ENCODE measurements at places on chromosomes 13 and 19. TPM values are rescaled to one million over a fixed set of nuclear protein-coding genes. Genes with fewer than 3 reads are reported as not detected.
A peak's percentile ranks its signal among the peaks of the same experiment; 100 is the strongest.

DNA sequence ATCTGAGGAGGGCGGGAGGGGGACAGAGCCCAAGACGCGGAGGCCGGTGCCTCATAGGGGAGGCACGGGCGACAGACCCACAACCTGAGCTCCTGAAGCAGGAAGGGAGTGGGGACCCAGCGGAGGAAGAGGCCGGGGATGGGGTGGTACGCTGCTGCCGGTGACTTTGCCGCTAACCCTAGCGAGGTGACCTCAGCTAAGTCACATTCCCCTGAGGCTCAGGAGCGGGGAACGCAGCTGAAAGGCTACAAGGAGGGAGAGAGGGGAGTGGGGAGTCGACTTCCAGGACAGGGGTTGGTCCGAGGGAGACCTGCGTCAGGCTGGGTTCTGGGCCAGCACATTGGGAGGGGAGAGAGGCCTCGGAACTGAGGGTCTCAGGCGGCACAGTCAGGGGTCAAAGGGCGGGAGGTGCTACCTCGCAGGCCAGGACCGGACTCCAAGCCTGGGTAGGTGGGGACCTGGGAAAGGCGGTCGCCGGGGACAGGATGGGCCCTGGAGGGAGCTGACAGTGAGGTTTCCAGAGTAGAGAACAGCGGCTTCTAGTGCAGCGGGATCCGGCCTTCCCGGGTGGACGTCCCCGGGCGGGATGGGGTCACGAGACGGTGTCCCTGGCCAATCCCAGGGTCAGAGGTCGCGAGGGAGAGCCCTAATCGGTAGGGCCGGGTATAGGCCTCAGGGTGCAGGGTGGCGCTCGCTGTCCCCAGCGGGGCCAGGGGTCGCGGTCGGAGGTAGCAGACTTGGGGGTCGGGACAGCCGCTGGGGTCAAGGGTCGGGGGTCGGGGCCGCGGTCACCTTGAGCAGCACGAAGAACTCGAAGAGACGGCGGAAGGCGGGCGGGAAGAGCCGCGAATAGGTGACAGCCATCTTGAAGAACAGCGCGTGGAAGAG is 699 bp downstream of the TMEM259 start:
- DNase-seq, result no peak

DNA sequence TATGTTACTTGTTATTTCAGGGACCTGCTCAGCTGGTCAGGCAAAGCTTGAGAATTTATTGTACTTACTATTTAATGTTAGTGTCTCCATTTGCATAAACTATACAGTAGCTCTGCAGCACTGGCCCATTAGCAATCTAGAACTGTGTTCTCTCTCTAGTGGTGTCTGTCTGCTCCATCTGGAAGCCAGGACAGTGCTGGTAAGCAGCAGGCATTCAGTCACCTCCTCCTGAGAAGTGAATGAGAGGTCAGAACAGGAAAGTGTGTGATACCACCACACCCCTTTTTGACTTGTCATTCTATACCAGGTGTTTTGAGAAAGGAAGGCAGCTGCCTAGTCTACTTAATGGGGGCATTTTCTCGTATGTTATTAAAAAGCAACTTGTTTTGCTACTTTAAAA is 3.9 kb downstream of the COG3 start:
- no peak for DNase-seq

GRCh38 chr13:98487016-98487415 is 89.9 kb downstream of the STK24 start:
- no peak for DNase-seq

- DNase-seq, result no peak
Observed at GRCh38 chr19:35077411-35078223, 36.1 kb downstream of the HPN start.

GRCh38 chr19:35345671-35346111 is 2.0 kb upstream of the FFAR1 start:
- DNase-seq, result no peak

CEACAM16 gene
- polyA plus RNA-seq, result 0.26 TPM

CACNA1A gene
- 2.2 TPM for polyA plus RNA-seq

ARL11 gene
- polyA plus RNA-seq, result not detected

- no peak for DNase-seq
Observed at GRCh38 chr19:34505321-34506025, 23.9 kb downstream of the WTIP start.

DNA sequence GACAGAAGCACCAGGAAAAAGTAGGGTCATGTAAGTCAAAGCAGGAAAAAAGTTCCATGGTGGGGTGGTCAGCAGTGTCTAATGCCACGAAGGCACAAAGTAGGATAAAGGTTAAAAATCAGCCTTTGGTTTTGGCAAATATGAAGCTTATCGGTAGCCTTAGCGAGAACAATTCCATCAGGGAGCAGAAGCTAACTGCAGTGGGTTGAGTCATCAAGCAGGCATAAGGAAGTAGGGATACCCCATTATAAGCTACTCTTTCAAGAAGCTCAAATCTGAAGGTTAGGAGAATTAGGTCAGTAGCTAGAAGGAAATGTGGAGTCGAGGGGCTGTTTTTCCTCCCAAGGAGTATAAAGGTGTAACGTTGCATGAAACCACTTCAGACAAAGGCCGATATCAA is 57.5 kb upstream of the USPL1 start:
- no peak for DNase-seq

- no peak for DNase-seq
Observed at GRCh38 chr13:27065582-27065981, 106.0 kb downstream of the USP12 start.

DNA sequence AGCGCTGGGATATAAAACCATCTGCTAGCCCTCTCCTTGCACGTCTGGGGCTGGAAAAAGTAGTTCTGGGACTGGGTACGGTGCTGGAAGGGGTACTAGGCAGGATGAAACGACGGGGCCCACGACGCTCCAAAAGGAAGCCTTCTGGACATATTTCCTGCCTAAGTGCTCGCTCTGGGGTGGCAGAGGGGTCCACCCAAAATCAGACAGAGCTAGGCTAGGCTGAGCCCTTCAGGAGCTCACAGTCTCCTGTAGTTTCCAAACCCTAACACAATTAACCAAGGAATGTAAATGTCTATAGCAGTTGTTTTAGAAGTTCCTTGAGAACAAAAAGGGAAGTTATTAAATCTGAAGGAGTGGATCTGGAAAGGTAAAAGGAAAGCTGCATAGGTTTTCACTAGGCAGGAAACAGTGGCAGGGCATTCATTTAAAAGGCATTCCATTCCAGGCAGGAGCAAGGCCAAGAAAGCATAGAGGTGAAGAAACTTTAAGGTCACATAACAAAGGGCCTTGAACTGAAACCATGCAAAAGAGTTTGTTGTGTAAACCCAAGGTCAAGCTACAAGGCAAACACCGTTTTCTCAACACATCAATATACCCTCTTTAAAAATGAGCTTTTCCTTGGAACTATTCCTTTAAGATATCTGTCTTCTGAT is 634 bp upstream of the DIAPH3 start:
- DNase-seq, result peak; percentile 16

- no peak for DNase-seq
Observed at GRCh38 chr19:35868823-35869326, 501 bp downstream of the APLP1 start.

- no peak for DNase-seq
Observed at GRCh38 chr13:91482427-91482826, 84.0 kb downstream of the GPC5 start.

ZNF565 gene
- 4.8 TPM for polyA plus RNA-seq

DNA sequence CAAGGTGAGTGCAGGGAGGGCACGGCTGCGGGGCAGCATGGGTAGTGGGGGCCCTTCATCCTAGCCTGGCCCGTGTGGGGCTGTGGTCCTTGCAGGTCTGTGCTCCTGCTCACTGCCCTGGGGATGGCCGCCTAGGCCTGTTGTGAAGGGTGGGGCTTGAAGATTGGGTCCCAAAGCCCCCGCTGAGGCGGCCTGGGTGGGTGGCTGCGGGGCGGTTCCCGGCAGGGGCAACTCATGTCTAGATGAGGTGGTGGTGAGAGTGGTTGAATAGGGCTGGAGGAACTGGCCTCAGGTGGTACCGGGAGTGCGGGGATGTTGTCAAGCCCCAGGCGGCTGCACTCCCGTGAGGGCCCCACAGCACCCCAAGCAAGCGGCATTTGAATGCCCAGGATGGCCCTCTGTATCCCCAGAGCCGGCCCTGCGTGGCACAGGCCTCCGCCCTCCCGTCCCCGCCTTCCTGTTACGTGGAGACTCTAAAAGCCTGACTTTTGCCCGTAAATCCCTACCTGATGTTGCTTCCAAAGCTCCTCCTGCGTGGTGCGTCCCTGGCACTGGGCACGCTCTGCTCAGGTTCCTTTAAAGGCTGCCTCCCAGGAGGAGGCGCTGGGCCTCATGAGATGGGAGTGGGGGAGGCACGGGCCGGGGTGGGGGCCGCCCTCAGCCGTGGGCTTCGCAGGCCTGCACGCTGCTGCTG is 15.0 kb downstream of the SPPL2B start:
- DNase-seq, result no peak

GRCh38 chr19:13132471-13133180 is 14.6 kb downstream of the NACC1 start:
- DNase-seq, result no peak

CGB8 gene
- 0.58 TPM for polyA plus RNA-seq

DNA sequence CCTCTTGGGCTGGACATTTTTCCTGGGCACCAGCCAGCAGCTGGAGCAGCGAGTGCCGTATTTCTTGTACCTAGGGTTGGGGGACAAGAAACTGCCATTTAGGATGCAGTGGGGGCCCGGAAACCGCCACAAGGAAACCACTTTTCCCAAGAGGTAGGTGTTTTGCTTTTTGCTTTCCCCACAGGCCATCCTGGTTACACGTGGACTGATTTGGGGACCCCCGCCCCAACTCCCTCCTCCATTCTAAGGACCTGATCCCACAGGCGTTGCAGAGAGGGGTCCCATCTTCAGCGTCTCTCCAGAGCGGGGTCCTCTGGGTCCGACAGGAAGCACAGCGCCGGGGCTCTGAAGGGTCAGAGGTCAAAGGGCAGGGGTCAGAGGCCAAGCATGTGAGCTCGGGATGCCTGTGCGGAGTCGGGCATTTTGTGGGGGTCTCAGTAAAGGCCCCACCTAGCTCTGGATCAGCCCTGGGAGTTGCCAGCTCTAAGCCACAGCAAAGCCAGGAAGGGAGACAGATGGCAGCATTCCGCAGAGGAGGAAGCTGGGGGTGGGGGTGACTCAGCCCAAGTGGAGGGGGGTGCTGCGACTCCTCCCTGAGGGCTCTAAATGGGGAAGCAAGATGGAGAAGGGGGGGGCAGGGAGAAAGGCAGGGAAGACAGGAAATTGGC is 4.3 kb downstream of the ZGLP1 start:
- DNase-seq, result no peak

DNA sequence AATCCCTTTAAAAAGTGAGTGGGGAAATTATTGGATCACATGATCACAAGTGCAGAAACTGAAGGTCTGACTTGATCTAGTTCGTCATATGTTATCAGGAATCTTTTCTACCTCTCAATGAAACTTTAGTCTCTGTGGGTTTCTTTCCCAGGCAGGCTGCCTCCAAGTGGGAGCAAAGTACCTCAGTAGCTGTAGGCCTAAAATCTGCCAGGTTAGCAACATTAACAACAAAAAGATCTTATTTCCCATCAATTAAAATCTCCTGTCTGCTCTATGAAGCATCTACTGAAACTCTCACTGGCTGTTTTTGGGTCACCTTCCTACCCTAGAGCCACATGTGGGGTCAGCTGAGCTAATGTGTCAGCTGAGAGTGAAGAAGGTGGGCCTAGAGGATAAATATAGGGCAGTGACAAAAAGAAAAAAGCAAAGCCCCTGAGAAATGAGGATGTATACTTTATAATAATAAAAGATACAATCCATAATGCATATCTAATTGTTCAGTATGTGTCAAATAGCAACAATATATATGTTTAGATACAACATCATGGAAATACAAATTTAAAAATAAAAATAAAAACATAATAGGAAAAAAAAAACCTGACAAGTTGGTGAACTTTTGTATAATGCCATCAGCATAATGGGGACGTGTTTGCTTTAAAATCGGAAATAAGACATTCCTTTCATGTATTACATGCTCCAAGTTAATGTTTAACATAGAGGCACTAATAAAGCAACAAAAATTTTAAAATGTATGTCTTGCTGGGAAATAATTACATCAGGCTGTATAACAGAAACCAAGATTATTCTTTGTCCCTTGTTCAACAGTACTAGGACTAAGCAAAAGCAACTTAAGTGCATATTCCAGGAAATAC is 141.1 kb downstream of the GPC5 start:
- no peak for DNase-seq

DNA sequence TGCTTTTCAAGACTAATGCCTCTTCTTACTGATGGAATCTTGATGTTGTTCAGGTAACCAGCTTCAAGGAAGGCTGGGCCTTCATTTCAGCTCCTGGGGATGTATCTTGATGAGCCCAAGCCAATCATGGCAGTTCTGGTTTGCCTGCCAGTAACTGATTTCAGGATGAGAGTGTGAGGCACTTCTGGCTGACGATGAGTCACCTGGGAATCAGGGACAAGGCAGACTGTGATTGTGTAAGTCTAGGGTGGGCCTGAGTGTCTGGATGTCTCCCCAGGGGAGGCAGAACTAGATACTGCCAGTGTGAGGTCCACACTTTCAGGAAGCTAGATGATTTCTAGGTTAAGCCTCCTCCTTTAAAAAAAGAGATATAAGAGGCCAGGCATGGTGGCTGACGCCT is 77.3 kb upstream of the KL start:
- no peak for DNase-seq

ADAMTSL5 gene
- not detected for polyA plus RNA-seq

DNA sequence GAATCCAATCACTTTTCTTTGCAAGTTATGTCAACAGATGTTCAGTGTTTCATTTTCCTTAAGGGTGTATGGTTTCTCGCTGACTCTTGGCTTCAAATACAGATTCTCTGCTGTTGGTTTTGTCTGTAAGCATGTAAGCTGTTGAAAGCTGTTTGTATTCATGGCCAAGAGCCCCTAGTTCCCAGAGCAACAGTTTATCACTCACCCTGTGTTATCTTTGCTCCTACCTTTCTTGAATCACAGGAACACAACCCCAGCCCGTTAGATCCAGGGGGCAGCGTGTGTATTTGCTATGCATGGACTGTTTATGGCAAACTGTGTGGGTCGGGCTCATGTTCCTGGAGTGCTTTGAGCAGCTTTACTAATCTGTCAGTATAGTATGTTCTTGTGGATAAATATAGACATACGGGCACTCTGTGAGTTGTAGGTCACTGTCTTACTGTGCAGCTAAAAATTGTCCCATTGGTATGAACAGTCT is 28.9 kb downstream of the FRY start:
- peak; percentile 28 for DNase-seq

CAMSAP3 gene
- polyA plus RNA-seq, result 0.16 TPM

- no peak for DNase-seq
Observed at GRCh38 chr13:27367570-27367969, 56.8 kb upstream of the GTF3A start.

FCAR gene
- polyA plus RNA-seq, result not detected

ISYNA1 gene
- 152 TPM for polyA plus RNA-seq
